ENCODE measurements at places on chromosomes 12 and 14. TPM values are rescaled to one million over a fixed set of nuclear protein-coding genes. Genes with fewer than 3 reads are reported as not detected.

MYF5 gene
- total RNA-seq = not detected

PRICKLE1 gene
- 32.8 TPM for total RNA-seq

MSI1 gene
- total RNA-seq = 2.6 TPM

COX8C gene
- total RNA-seq = 0.43 TPM

KRT78 gene
- not detected for total RNA-seq

MGST1 gene
- total RNA-seq = 410 TPM

KIF21A gene
- total RNA-seq = 26.4 TPM

ASCL1 gene
- not detected for total RNA-seq

PPHLN1 gene
- total RNA-seq = 40.1 TPM

OVCH1 gene
- not detected for total RNA-seq

JDP2 gene
- total RNA-seq = 43.0 TPM

DEGS2 gene
- total RNA-seq = 149 TPM

Measured in mucosa of gallbladder (tissue), 1 donor.